NCI-H345 (cell line): ENCODE measurements at places on chromosomes 3 and 15.
A peak's percentile ranks its signal among the peaks of the same experiment; 100 is the strongest.

DNA sequence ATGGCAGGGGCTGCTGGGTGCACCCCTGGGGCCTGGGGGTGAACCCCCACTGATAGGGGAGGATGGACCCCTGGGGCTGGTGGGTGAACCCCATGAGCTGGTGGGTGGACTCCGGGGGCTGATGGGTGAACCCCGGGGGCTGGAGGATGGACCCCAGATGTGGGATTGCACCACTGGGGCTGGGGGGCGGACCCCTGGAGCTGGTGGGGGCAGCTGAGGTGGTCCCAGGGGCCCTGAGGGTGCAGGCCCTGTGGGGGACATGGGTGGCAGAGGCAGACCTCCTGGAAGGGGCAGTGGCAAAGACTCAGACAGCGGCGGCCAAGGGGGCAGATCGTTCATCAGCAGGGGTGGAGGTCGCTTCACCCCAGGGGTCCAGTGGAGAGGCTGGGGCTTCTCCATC, 17.4 kb upstream of the TXNRD3 start:
- no peak for DNase-seq

DNA sequence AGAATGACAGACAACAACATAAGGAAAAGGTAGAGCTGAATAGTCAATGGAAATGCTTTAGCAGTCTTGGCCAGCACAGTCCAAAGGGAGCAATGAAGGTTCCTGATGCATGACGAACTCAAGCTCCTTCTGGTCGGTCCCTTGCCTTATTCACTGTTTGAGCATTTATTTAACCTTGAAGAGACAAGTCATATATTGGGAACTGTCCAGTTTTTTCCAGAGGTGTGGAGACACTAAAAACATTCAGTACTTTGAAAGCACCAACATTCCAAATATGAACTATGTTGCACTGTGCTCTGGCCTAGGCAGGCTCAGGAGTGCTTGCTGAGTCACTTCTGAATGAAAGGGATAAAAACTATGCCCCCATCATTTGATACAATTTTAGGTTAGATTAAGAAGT, 384.8 kb downstream of the MECOM start:
- DNase-seq = no peak

GRCh38 chr15:65211482-65211982, 259 bp upstream of the CILP start:
- peak; percentile 3 for DNase-seq

GRCh38 chr3:10952525-10952924, 40.0 kb upstream of the SLC6A1 start:
- no peak for DNase-seq

DNA sequence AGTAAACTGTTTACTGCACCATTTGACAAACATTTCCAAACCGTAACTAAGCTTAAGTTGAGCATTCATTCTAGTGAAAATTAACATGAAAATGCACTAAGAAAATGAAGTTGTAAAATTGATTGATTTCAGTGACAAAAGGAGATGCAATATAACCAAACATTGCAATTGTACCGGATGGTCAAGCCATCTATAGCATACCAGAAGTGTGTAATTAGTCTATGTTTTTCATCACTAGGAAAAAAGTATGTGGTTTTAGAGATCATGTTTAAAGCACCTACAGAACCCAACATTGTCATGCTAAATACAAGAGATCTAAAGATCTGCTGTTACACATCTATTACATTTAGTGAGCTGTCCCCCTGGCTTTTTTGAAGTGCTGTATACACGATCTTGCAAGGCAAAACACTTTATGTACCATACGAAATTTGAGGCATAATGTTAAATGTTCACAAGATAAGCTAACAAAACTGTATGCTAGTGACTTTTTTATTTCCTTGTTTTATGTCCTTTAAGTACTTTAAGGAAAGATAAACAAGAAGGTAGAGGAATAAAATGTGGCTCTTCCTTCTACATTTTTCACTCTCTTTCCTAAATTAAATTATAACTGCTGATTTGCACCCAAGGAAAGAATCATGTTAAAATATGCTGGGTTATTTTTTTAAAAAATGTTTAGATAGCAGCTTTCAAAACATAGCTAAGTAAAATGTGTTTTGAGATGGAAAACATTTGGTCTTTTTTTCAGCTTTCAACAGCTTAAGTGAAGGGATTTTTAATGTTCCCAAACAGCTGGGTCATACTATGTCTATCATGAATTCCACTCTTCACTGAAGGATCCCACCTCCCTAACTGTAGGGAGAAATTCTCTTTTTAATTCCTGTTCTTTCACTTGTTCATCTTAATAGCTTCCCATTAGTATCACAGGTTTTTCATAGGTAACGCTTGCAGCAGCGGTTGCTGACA, 498.0 kb downstream of the MECOM start:
- DNase-seq = no peak
